ENCODE measurements at places on chromosomes 4 and X. TPM values are rescaled to one million over a fixed set of nuclear protein-coding genes. Genes with fewer than 3 reads are reported as not detected.

MTMR8 gene
- 0.50 TPM for total RNA-seq

GPRIN3 gene
- total RNA-seq, result 4.0 TPM

CLIC2 gene
- not detected for total RNA-seq

MAP7D2 gene
- 5.4 TPM for total RNA-seq

ABLIM2 gene
- total RNA-seq, result 4.5 TPM

DSPP gene
- not detected for total RNA-seq

SLC9B1 gene
- total RNA-seq, result not detected

TMEM154 gene
- 0.13 TPM for total RNA-seq

RIBC1 gene
- total RNA-seq, result 0.64 TPM

SMR3B gene
- not detected for total RNA-seq

CT45A1 gene
- not detected for total RNA-seq

RTL3 gene
- total RNA-seq, result not detected
